KBM-7 (cell line): ENCODE measurements at places on chromosomes 4 and X.

GRCh38 chr4:77473509-77473908 lies 132.1 kb upstream of the CXCL13 start:
- DNase-seq, result peak; percentile 50

- DNase-seq, result no peak
These were observed 218.7 kb upstream of the S100G start for GRCh38 chrX:16431266-16431665.

DNA sequence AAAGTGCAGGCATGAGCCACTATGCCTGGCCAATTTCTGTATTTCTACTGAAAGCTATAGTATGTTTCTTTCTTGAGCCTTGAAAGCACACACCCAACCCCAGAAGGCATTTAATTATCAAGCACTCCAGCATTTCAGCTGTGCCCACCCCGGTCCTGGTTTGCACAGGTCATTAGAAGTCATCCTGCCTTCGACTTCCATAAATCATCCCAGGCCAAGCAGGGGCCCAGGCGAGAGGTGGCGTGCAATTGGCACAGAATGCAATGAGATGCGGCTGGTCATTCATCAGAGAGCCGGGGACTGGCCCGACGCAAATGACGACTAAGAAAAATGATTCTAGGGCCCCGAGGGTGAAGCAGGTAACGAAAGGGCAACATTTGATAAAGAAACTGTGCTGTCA lies 24.8 kb upstream of the CRMP1 start:
- DNase-seq, result no peak

GRCh38 chr4:115688961-115689360 lies 575.5 kb upstream of the NDST4 start:
- DNase-seq, result no peak

DNA sequence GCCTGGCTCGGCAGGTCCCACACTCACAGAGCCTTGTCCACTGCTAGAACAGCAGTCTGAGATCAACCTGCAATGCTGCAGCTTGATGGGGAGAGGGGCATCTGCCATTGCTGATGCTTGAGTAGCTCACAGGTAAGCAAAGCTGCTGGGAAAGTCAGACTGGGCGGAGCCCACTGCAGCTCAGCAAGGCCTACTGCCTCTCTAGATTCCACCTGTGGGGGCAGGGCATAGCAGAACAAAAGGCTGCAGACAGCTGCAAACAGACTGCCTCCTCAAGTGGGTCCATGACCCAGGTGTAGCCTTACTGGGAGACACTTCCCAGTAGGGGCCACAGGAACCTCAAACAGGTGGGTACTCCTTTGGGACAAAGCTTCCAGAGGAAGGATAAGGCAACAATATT lies 110.6 kb upstream of the ADAMTS3 start:
- no peak for DNase-seq

DNA sequence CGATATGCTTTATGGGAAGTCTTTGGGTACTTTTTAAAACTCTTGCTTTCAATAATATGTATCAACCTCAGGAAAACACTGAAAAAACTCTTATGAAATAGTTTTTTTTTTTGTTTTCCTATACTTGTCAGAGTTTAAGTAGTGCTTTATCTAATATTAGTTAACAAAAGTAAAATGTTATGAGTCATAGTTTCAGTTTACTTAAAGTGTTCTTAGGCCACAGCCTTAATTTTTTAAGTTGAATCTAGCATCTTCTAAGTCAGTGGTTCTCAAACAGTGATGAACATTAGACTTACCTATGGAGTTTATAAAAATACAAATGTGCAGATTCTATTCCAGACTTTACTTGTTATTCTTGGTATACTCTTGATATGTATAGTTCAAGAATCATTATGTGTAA lies 26.3 kb upstream of the ADGRL3 start:
- no peak for DNase-seq

GRCh38 chr4:2830632-2831610 lies 12.7 kb upstream of the ADD1 start:
- no peak for DNase-seq

GRCh38 chr4:1055721-1056590 lies 44.5 kb downstream of the FGFRL1 start:
- DNase-seq, result peak; percentile 69

GRCh38 chrX:25536307-25536970 lies 520.7 kb upstream of the ARX start:
- no peak for DNase-seq

- no peak for DNase-seq
These were observed 47.2 kb upstream of the RBMXL3 start for GRCh38 chrX:115142057-115142456.

DNA sequence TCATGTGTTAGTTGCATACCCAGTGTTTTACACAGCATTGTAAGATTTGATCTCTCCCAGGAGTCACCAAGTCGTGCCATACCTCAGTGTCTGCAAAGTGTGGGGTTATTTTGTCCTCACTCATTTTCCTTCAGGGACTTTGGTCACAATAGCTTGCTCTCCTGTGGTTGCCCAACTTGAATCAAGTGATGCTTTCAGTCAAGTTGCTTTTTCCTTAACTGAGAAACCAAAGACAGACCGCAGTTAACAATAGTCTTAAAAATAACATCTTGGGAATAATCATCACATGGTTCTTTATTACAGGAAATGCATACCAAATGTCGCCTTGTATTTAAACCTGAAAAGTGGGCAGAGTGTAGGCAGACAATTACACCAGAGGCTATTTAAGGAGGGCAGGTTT lies 44.5 kb upstream of the NDP start:
- DNase-seq, result no peak

- no peak for DNase-seq
These were observed 505.4 kb upstream of the FAM241A start for GRCh38 chr4:111639876-111640275.
